Activated CD4-positive, alpha-beta T cell treated with anti-CD3 and anti-CD28 coated beads, Interleukin-2, amount 10 ng/mL, durations not matched to agents 7 days and 5 days (primary cell): ENCODE measurements at places on chromosomes 2 and 18.

- DNase-seq = no peak
Measured at GRCh38 chr18:45355944-45356520, 259.2 kb upstream of the SLC14A2 start.

DNA sequence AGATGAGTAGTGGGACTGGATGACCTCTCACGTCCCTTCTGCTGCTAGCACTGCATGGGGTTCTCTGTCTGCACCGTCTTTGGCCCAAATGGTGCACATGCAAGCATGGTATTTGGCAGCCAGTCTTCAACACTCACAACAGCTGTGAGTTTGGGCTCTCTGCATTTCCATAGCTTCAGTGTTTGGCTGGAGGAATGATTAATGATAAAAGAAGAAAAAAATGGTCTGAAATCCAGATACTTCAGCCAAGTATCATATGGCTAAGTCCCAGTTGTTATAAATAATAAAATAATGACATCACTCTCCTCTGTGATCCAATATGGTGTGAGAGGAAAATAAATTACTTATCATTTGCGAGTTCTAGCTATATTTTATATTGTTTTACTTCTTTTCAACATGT is 173.3 kb downstream of the DCDC2C start:
- DNase-seq = no peak

DNA sequence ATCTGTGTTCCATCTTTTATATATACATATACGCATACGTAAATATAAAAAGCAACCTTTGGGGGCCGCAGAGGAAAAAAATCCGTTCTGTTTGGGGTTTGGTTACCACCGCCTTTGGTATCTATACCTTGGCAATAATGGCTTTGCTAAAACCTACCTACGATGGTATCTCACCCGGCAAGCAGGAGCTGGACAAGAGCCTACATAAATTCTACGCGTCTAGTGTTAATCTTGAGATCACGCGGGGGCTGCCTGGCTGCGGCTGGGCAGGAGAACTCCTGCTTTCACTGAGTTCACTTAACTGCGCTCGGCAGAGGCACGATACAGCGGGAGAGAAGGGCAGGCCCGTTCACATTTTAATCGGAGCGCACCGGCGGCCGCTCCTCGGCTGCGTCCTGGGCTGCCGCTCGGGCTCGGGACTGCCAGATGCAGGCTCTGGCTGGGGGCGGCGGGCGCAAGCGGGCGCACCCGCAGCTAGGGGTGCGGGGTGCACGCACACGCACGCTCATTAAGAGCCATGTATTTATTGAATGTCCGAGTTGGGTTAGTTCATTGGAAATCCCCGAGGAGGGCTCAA is 1.7 kb upstream of the POU3F3 start:
- no peak for DNase-seq

DNA sequence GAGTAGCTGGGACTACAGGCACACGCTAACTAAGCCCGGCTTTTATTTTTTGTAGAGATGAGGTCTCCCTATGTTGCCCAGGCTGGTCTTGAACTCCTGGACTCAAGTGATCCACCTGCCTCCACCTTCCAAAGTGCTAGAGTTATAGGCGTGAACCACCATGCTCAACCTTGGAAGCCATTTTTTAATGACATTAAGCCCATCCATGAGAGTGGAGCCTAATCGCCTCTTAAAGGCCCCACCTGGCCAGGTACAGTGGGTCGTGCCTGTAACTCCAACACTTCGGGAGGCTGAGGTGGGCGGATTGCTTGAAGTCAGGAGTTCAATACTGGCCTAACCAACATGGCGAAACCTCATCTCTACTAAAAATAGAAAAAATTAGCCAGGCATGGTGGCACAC is 41.6 kb upstream of the TFCP2L1 start:
- DNase-seq = no peak

DNA sequence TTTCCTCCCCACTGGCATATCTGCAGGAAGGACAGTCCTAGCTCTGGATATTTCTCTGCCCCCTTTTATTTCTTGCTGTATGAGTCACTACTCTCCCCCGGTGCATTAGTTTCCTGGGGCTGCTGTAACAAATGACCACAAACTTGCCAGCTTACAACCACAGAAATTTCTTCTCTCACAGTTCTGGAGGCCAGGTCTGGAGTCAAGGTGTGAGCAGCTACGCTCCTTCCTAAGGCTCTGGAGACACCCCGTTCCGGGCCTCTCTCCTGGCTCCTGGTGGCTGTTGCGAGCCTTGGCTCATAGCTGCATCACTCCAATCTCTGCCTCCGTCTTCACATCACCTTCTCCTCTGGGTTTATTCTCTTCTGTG is 34.1 kb downstream of the PTPRM start:
- DNase-seq = no peak

- no peak for DNase-seq
Measured at GRCh38 chr18:6010284-6010683, 115.0 kb upstream of the TMEM200C start.

DNA sequence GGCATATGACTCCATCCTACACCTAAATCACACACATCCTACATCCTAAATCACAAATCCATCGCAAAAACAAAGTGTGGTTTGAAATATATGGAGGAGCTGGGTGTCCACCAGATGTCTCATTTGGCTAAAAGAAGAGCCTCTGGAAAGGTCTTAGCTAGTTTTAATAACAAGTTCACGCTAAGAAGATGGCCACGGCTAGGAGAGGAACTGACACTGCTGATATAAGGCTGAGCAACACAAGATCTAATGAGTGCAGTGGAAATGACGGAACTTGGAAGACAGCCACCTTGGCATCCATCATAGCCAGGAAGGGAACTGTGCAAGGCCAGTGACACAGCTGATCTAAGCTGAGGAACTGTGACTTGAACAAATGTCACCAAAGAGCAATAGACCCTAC is 60.0 kb upstream of the AGAP1 start:
- no peak for DNase-seq
